Stimulated activated CD8-positive, alpha-beta memory T cell treated with anti-CD3 and anti-CD28 coated beads, Interleukin-4, amount 100 ng/mL, for 4 hours (primary cell): ENCODE measurements at places on chromosomes 11 and 22.

GRCh38 chr11:119673759-119674336 is 55.2 kb downstream of the NECTIN1 start:
- DNase-seq: no peak

DNA sequence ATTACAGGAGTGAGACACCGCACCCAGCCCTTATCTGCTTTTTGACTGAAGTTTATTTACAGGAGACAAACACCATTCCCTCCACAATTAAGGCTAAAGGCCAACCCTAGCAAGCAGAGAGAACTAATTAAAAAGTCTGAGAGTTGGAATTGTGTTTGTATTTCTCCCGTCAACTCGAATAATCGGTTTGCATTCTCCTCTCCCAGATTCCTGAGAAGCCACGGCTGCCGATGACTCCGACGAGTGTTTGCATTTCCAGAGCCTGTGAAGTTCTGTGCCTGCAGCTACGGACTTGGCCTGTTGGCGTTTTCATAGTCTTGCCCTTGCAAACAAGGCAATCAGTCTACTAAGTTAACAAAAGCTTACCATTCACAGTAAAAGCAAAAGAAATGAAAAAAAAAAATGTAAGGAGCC is 73.2 kb upstream of the NUP50 start:
- no peak for DNase-seq

DNA sequence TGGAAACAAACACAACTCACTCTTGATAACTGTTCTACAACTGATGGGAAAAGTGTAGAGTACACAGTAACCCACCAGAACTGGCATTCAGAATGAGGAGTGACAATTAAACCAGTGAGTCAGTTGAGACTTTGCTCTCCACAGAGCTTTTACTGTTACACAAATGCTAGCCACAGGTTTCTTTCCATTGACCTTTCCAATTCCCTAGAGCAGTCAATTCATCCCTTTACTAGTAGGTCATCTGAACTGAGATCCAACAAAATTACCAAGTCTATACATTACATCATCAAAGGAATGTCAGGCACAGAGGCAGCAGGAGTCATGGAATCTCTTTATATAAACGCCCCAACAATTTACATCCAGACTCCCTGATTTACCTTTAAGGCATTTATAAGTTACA is 65.9 kb downstream of the PHF21A start:
- no peak for DNase-seq

GRCh38 chr11:57476757-57477506 is 16.6 kb downstream of the RTN4RL2 start:
- no peak for DNase-seq

DNA sequence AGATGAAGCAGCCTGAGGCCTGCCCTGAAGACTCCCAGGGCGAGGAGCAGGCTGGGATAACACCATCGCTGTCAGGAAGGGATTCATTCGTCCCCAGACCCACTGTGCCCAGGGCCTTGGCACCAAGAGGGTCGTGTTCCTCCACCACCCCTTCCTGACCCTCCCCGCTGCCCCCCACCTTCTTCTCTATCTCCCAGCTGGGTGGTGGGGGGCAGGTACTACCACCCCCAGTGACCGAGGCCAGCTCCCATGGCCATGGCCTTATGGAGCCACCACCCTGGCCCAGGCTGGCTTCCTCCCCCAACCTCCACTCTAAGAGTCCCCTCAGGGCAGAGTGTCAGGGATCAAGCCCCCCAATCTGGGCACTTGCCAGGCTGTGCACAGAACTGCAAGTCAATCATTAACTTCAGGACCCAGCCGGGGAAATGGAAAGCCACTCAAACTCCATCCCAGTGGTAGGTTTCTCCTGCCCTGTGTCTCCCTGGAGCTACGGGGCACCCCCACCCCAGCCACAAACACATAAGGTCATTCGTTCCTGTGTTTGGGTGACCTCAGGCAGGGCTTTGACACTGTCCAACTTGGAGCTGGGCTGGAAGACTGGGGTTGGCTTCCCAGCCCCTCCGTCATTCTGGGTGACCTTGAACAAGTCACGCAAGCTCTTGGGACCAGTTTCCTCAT is 33.3 kb upstream of the WNT11 start:
- DNase-seq: no peak

GRCh38 chr11:94961255-94961654 is 12.1 kb downstream of the CWC15 start:
- no peak for DNase-seq

GRCh38 chr11:112856591-112856990 is 104.6 kb upstream of the NCAM1 start:
- DNase-seq: no peak

DNA sequence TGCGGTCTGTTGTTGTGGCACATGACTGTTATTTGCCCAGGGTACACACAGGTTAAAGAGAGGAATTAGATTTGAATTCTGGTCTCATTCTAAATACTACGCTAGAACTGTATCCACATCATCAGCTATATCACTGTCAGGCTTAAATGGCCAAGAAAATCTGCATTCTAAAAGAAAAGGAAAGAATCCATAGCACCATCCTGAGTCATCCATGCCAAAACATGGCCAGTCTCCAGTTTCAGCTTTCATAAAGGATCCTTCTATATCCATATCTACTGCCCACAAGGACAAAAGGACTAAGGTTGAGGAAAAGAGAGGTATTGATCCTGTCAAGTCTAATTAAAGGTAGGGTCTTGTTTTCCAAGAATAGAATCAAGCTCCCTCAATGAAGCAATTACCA is 73.6 kb upstream of the GDPD4 start:
- DNase-seq: no peak

DNA sequence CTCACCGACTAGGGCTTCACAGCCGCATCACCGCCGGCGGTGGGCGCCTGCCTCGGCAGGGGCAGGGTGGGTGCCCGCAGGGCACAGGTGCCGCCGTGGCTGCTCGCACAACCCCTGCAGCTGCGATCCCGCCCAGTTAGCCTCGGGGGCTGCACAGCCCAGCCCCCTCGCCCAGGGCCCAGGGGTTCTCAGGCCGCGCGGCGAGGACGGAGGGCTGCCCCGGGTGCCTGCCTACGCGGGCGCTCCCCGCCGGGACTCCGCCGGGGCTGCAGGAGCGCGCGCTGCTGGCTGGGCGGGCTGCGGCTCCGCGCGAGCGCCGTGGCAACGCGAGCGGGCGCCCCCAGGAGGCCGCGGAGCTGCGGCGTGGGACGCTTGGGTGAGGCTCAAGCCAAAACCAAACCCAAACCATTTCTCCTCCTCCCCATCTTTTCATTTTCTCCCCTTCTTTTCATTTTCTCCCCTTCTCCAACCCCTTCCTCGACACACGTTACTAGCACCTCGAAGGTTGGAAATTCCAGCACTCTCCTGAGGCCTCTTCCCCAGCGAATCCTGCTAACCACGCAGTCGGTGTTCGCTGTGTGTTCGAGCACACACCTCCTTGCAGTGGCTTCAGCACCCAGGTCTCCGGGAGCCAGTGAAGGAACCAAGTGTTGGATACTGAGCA is at the start of gene MICAL3:
MICAL3 (minus strand) TSS at position 286 of the 664 bp plus-strand sequence. CDS start 117,749 bp downstream, outside the sequence.
- DNase-seq: no peak

GRCh38 chr11:1734641-1735081 is 15.7 kb downstream of the IFITM10 start:
- DNase-seq: no peak

DNA sequence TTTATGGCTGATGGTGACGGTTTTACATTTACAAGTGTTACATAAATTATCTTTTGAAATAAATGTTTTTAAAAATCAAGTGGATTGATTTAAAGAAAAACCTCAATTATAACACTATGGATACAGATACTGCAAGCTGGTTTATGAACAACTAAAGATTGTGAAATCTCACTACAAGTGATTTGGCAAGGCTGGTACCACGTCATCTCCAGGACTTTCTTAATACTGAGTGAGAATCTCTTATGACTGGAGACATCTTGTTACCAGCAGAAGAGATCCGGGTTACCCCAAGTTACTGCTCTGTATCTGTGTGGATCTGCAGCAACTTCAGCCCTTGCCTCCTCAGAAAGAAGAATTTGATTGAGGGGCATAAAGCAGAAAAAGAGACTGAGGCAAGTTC is 452.9 kb downstream of the MN1 start:
- no peak for DNase-seq

DNA sequence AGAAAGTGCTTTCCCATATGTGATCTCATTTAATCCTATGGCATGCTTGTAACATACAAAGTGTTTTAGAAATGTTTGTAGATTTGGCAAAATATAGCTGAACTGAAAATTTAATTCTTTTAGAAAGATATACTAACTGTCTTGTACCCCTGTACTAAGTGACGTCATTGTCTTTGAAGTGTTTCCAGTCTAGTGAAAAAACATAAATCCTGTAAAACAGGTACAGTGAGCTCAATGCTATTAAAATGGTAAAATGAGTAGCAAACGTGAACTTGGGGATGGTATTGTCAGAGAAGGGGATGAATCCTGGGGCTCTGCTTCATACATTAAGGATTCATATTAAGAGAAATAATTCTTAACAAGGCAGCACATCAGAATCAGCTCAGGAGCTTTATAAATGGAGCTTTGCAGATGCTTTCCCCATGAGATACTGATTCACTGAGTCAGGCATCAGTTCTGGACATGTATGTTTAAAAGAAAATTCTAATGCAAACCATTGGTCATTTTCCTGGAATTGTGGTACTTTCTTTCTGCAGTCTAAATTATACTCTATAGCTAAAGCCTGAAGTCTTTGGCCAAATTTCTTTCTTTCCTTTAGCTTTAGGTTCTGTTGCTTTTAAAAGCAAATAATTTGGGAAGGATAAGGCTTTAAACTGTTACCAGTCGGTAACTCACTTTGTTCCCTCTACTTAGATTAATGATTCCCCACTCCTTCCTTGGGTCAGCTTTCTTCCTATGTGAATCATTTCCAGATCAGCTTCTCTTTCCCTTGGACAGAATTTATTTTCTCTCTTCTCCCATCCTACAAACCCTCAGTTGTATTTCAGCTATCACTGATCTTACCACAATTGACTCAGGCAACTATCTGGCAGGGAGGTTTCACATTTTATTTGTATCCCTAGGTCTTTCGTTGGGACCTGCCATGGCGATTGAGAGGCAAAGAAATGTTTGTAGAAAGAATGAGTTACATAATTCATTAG is 57.5 kb upstream of the DDI1 start:
- DNase-seq: no peak

DNA sequence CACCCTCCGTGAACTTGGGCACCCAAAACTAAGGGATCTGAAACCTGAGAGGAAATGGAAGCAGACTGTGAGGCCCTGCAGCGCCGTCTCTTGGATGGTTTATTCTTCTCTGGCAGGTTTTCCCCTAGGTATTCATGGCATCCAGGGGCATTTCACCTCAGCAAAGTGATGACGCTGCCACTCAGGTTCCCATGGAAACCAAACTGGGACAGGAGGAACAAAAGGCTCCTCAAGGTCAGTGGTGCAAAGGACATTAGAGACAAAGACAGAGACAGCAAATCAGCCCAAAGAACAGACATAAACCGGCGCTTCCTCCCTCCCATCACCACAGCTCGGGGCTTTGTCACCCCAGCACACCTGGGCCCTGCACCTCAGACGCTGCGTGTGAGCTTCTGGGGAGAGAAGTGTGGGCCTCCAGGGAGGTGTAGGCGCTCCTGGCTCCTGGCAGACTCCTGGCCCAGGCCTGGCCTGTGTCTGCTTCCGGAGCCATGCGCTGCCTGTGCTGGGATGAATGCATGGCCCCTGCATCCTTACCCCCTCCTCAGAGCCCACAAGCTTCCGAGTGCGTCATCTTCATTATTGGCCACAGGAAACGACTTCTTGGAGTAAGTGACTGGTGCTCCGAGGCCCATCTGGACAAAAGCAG is 5.9 kb downstream of the TP53AIP1 start:
- DNase-seq: no peak

GRCh38 chr11:9228091-9228490 is 37.1 kb downstream of the DENND5A start:
- DNase-seq: no peak

DNA sequence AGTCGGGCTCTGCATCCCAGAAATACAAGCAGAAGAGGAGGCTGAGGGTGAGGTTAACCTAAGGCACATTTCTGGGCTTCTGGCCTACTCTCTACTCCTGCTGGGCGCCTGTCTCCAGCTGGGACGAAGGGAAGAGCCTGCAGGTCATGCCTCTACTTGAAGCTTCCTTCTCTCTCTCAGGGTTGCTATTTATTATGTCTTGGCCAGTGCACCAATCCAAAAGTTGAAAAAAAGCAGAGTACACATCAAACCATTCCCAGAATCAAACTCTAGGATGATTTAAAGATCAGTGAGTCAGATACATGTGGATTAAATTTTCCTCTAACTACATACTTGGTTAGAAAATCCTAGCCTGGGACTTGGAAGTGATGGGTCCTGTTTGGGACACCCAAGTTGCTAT is 60.2 kb upstream of the CDON start:
- DNase-seq: no peak

DNA sequence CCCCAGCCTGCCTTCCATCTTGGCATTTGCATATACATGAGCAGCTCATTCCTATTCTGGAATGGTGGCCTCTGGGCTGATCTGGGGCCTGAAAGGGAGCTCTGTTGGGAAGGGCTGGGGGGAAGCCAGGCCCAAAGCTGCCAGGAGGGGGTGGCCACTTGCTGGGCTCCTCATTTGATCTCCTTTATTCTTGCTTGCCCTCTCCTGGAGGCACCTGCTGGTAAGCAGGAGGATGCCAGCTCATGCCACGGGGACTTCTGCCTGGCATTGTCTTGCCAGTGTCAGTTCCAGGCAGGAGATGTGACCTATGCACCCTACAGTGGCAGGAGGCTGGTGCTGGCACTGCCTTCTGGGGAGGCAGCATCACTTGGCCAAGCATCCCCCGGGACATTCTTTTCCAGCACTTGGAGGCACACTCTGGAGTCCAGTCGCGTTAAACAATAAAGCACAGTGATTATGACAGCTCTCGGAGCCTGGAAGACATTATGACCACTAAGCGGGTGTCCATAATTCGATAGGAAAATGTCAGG is 128.3 kb downstream of the NTM start:
- no peak for DNase-seq

DNA sequence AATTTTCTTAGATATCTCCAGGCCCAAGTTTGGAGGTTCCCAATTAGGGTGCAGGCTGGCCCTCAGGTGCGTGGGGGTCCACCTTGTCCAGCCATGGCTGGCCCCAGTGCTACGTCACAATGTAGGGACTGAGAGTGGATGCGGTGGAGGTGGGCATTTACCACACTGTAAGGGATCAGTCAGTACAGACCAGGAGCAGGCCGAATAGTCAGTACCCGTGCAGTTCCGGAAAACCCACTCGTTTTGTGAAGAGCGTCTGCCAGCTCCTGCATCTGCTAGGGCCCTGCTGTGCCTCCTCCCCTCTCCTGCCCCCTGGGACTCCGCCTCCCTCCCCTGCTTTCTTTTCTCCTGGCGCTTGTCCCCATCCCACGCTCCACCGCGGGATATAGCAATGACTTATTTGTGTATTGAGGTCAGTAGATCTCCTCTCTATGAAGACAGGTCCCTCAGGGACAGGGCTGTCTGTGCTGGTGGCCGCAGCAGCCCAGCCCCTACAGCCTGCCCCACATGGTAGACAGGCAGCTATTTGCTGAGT is 50.4 kb upstream of the SEPTIN5 start:
- DNase-seq: no peak

DNA sequence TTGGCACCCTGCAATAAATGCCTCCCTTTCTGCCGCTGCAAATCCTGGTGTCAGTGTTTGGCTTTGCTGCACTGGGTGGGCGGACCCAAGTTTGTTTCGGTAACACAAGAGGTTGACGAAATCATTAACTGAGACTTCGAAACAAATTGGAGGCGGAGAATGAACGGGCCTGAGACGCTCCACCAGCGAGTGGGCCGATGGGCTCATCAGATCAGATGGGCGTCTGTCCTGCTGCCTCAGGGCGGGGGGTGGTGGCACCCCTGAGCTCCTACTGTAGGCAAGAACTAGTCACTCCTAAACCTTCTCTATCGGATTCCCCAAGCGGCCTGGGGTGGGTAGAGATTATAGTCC is 918 bp upstream of the CAPN5 start:
- DNase-seq: no peak

- DNase-seq: no peak
Observed at GRCh38 chr22:50219800-50220602, 19.2 kb downstream of the SELENOO start.

- no peak for DNase-seq
Observed at GRCh38 chr11:72574548-72575460, 99.4 kb downstream of the PDE2A start.
